ENCODE measurements at places on chromosomes 11 and 22. TPM values are rescaled to one million over a fixed set of nuclear protein-coding genes. Genes with fewer than 3 reads are reported as not detected.
A peak's percentile ranks its signal among the peaks of the same experiment; 100 is the strongest.

Gene APIP
- total RNA-seq = 22.5 TPM

Gene RASGRP2
- total RNA-seq = not detected

Gene OR52E8
- not detected for total RNA-seq

Gene HBD
- not detected for total RNA-seq

- peaks cover 13% of the 10 kb centered on the region for H3K4me1 ChIP-seq
- DNase-seq = peak; percentile 14
- H3K36me3 ChIP-seq = no peaks in the 10 kb centered on the region
- H3K27ac ChIP-seq = no peak overlapping the region
- no peaks in the 10 kb centered on the region for H3K27me3 ChIP-seq
These were observed 28.7 kb downstream of the GUCD1 start for GRCh38 chr22:24526191-24526590.

DNA sequence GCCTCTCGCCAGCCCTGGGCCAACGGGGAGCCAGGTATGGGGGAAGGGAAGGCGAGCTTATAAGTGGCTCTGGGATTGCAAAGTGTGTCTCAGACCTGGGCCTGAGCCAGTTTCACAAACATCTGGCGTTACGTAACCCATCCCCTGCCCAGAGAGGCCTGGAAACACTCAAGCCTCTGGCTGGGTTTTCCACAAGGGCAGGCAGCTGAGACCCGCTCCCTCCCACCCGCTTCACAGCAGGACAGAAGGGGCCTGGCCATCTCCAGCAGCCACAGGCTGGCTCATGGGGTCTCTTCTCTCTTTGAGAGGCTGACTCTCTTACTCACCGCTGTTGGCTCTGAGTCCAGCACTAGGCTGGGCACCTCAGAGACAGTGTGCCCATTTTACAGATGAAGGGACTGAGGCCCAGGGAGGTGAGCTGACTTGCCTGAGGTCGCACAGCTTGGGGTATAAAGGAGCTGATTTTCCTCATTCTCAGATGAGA, 44.5 kb downstream of the TRIOBP start:
- peaks cover 48% of the 10 kb centered on the region for H3K4me1 ChIP-seq
- no peak overlapping the region for H3K4me3 ChIP-seq
- DNase-seq = peak; percentile 96
- peak overlapping the region; percentile 44 for H3K27ac ChIP-seq
- no peaks in the 10 kb centered on the region for H3K27me3 ChIP-seq

GRCh38 chr22:27709919-27710675, 91.5 kb downstream of the MN1 start:
- no peak overlapping the region for H3K27ac ChIP-seq
- H3K27me3 ChIP-seq = no peaks in the 10 kb centered on the region
- H3K4me3 ChIP-seq = no peak overlapping the region
- H3K36me3 ChIP-seq = no peaks in the 10 kb centered on the region
- H3K4me1 ChIP-seq = no peaks in the 10 kb centered on the region
- no peak for DNase-seq

DNA sequence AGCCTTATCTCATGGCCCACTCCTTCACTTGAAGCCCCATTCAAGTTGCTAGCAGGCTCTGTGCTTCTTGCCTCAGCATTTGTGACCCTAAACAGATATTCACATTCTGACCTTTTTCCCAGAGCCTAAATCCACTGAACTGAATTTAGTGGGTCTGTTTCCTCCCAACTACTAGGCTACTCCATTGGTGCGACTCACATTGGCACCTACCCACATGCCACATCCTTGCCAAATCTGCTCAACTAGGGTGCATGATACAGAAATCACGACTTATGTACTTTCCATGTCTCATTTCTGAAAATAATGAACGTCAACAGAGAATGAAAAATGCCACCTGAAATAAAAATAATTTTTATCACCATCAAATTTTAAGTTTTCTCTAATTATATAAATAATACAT, 8.4 kb upstream of the MMP12 start:
- no peaks in the 10 kb centered on the region for H3K36me3 ChIP-seq
- H3K4me1 ChIP-seq = peaks cover 5% of the 10 kb centered on the region
- no peaks in the 10 kb centered on the region for H3K27me3 ChIP-seq

DNA sequence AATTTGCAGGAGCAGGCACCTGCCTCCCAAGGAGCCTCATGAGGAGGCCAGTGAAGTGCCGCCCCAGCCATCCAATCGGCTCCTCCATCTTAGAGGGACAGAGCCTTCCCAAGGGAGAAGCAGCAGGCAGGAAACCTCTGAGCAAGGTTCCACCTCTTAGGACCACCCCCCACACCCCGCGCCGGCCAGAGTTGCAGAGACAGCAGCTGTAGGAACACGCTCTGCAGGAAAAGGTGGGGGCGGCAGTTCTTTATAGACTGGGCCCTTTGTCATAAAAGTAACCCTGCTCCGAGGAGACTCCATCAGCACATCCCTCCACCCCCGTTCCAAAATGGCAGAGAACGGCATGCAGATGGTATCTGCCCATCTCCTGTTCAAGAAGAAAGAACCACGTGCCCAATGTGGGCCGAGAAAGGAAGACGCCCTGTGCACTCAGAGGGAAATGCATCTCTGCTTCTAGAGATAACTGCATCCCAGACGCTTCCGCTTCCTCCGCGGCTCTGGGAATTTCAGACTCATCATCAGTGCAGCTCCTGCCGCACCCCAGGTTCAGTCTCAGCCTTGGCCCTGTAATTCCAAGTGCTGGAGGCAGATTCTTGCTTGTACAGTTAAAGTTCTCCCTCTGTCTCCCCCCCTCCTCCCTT, 98.5 kb downstream of the SPATA19 start:
- H3K27me3 ChIP-seq = no peaks in the 10 kb centered on the region
- DNase-seq = no peak
- H3K36me3 ChIP-seq = no peaks in the 10 kb centered on the region
- H3K4me3 ChIP-seq = no peak overlapping the region
- H3K4me1 ChIP-seq = no peaks in the 10 kb centered on the region

DNA sequence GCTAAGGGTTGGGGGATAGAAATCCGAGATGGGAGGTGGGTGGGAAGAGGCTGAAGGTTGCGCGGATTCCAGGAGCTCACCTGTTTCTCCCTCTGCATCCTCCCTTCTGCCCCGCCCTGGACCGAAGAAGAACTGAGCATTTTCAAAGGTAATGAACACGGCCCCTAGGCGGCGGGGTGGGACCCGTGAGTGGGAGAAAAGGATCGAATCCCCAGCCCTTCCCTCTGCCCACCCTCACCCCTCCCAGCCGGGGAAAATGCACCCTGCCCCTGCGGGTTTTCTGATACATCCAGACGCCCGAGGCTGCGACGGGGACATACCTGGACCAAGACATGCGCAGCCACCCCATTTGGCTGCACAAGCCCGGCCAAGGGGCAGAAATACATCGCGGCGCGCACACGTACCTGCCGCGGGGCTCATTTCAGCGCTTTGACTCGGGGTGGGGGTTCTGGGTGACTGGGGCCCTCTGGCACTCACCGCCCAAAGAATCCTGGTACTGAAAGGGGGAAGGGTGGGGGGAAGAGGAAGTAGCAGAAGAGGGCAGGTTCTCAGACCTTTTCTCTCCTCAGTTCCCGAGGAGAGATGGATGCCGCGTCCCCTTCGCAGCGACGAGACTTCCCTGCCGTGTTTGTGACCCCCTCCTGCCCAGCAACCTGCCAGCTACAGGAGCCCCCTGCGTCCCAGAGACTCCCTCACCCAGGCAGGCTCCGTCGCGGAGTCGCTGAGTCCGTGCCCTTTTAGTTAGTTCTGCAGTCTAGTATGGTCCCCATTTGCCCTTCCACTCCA, 6.0 kb downstream of the VSIG2 start:
- peak overlapping the region; percentile 79 for H3K4me3 ChIP-seq
- H3K4me1 ChIP-seq = no peaks in the 10 kb centered on the region
- DNase-seq = peak; percentile 14

DNA sequence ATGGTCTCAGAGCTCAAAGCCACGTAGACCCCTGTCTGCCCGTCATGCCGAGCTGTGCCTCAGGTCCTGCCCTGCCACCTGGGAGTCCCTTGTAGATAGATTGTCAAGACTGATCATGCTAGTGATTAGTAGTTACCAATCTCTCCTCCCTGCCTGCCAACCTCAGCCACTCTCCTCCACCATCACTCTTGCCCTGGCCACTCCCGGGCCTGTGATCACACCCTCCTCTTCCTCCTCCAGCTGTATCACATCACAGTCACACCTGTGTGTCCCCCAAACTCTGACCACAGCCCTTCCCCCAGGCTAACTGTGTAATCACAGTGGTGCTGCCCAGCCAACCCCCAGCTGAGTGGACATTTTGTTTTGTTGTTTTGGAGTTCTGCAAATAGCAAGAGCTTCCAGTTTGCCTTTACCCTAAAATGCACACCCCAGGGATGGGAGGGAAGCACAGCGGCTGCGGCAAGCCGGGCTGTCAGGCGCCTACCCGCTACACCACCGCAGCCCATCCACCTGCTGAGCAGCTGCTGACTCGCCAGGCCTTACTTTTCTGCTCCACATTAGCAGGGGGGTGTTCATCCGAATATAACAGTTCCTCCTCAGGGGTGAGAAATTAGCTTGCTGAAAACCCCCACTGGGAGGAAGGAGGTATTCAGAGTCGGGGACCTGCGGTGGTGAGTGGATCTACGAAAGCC, 45.8 kb downstream of the LRFN4 start:
- no peaks in the 10 kb centered on the region for H3K27me3 ChIP-seq
- no peak for DNase-seq
- H3K4me1 ChIP-seq = no peaks in the 10 kb centered on the region
- no peak overlapping the region for H3K27ac ChIP-seq
- H3K36me3 ChIP-seq = no peaks in the 10 kb centered on the region

DNA sequence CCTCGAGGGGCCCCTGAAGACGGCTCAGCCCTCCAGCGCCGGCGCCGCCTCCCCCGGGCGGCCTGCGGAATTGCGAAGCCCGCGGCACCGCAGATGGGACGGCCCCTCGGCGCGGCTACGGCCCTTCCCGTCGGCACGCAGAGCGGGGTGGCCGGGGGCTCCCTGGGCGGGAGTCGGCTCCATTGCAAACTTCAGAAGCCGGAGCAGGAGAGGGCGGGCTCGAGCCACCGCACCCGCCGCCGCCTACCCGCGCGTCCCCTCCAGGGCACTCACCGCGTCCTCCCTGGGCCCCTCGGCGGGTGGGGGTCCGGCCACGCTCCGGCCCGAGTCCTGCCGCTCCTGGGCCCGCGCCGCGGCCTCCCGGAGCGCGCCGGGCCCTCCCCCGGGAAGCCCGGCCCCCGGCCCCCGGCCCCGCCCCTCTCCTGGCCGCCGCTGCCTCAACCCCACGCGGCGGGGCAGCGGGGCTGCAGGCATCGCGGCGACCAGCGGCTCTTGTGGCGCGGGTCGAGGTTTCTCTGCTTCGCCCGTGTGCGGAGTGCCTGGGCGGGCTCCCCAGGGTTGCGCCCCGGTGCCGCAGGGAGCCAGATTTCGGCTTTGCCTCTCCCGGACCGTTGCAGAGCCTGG, at the start of gene PACSIN3:
PACSIN3 (minus strand) TSS at position 359 of the 624 bp plus-strand sequence. CDS start 3,707 bp downstream, outside the sequence.
- DNase-seq = peak; percentile 60
- no peaks in the 10 kb centered on the region for H3K27me3 ChIP-seq

- peak; percentile 92 for DNase-seq
- H3K27me3 ChIP-seq = no peaks in the 10 kb centered on the region
- H3K4me1 ChIP-seq = peaks cover 15% of the 10 kb centered on the region
- peak overlapping the region; percentile 97 for H3K4me3 ChIP-seq
- H3K36me3 ChIP-seq = peaks cover 38% of the 10 kb centered on the region
- H3K27ac ChIP-seq = peak overlapping the region; percentile 99
These were observed 78.0 kb upstream of the PPARA start for GRCh38 chr22:46072110-46072881.

- H3K4me1 ChIP-seq = no peaks in the 10 kb centered on the region
- H3K4me3 ChIP-seq = no peak overlapping the region
- no peaks in the 10 kb centered on the region for H3K27me3 ChIP-seq
- no peak for DNase-seq
These were observed 866 bp downstream of the GP1BB start for GRCh38 chr22:19723983-19724827.

DNA sequence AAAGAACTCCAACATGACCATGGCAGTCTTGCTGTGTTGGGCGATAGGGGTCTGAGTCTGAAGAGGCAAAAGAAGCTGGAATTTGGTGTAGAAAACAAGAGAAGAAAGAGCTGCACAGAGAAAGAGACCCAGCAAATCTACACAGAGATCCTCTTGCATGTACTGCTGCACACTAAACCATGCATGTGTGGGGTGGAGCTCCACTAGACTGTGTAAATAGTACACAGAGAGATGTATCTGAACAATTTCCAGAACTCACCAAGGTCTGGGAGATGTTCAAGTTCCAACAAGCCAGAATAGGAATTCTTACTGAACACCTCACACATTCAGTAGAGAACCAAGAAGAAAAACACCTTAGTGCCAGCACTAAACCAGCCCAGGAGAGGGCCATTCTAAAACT, 42.3 kb downstream of the CSF2RB start:
- H3K4me3 ChIP-seq = no peak overlapping the region
- H3K4me1 ChIP-seq = no peaks in the 10 kb centered on the region
- no peaks in the 10 kb centered on the region for H3K36me3 ChIP-seq
- peaks cover 2% of the 10 kb centered on the region for H3K27me3 ChIP-seq
- H3K27ac ChIP-seq = no peak overlapping the region

DNA sequence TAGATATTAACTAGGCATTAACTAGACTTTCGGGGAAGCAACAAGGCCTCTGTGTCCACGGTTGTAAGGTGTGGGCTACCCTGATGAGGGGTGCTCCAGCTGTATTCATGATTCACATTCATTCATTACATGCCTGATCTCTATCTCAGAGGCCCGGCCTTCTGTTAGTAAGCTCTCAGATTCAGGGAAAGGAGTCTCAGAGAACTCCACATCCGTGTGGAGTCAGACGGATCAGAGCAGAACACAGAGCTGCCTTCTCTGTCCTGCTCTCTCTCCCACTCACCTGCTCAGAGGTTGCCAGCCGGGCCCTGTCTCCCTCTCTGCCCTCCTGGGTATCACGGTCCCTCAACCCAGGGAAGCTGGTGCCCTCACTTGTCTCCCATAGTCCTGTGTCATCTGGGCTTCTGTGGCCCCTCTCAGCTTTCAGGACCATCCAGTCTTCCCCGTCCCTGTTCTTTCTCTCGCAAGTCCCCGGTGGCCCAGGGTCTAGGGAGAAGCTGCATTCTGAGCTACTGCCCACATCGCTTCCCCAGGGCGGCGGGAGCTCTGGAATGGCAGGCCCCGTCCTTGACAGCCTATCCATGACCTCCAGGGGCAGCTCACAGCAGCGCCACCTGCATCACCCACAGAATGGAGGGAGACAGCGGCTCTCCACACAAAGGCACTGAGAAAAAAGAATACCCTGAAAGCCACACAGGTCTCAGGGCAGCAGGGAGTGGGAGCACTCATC, 4.3 kb downstream of the TP53AIP1 start:
- no peak overlapping the region for H3K27ac ChIP-seq
- peaks cover 28% of the 10 kb centered on the region for H3K27me3 ChIP-seq
- H3K4me3 ChIP-seq = no peak overlapping the region
- DNase-seq = no peak
- H3K4me1 ChIP-seq = no peaks in the 10 kb centered on the region

GRCh38 chr11:21053466-21053865, 384.1 kb downstream of the NELL1 start:
- H3K27ac ChIP-seq = no peak overlapping the region
- no peaks in the 10 kb centered on the region for H3K27me3 ChIP-seq
- H3K4me3 ChIP-seq = no peak overlapping the region
- DNase-seq = no peak
- no peaks in the 10 kb centered on the region for H3K4me1 ChIP-seq

DNA sequence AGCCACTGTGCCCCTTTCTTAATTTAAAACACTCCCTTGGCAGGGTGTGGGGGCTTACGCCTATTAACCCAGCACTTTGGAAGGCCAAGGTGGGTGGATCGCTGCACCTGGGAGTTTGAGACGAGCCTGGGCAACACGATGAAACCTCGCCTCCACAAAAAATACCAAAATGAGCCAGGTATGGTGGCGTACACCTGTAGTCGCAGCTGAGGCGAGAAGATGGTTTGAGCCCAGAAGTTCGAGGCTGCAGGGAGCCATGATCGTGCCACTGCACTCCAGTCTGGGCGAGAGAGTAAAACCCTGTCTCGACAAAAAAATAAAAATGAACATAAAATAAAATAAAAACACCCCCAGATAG, 45.0 kb downstream of the LINC01488 start:
- H3K27me3 ChIP-seq = no peaks in the 10 kb centered on the region
- H3K27ac ChIP-seq = no peak overlapping the region
- peaks cover 12% of the 10 kb centered on the region for H3K4me1 ChIP-seq
- DNase-seq = no peak
- H3K36me3 ChIP-seq = no peaks in the 10 kb centered on the region
